ENCODE measurements at places on chromosomes 4 and X.

DNA sequence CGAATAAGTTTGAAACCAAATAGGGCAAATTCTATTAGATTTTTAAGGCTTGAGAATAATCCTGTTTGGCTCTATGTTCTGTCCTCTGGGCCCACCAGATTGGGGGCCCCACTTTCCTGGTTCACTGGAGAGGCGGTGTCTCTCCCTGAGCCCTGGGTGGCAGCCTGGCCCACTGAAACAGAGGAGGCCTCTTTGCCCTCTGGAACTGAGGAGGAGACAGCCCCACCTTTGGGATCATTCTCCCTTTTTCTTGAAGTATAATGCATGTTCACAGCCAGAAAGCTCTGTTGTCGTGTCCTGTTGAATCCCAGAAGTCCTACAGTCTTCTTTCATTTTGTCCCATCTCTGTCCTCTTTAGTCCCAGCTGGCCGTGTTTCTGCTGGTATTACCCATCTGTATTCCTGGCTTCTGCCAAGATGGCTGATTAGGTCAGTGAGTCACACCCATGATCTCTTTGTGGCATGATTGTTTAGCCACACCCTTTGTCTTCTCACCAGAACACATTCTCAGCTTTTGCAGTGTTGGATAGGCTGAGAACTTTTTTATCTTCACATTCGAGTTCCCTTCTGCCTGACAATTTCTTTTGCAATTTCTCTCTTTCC lies 8.1 kb upstream of the TBC1D25 start:
- no peak for DNase-seq

DNA sequence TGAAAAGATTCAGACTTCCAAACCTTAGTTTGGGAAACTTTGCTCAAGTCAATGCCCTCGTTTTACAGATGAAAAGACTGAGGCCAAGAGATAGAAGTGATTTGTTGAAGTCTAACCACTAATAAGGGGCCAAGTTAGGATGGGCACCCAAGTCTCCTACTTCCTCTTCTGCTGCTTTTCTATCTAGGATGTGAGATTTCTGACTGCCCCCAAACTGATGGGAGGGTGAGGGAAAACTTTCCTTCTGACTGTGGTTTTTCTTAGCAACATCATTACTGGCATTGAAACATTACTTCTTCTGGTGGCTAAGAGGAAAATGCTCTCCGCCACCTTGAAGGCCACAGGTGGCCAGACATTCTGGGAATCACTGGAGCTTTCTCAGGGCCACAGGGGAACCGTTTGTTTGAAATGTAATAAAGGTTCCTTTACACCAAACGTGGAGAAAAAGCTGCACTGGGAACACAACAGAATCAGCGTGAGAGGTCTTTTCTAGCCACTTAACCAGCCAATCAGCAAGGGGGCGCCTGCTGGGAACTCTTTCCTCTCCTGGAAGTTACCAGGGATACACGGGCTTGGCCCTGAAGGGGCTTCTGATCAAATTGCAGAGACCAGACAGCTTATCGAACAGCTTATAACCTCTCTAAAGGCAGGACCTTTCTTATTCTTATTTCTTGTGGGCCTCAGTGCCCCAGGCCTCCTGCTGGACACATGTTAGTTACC lies 115.9 kb upstream of the TEX13D start:
- no peak for DNase-seq

DNA sequence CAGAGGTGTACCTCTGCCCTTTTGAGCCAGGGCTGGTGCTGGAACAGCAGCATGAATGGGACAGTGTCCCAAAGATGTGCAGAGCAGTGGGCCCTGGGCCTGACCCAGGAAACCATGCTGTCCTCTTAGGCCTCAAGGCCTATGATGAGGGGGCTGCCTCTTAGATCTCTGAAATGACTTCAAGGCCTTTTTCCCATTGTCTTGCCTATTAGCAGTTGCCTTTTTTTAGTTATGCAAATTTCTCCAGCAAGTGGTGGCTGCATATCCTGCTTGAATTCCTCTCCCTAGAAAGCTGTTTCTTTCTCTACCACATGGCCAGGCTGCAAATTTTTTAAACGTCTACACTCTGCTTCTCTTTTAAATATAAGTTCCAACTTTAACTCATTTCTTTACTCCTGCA lies 160.3 kb downstream of the CFAP299 start:
- no peak for DNase-seq

- DNase-seq = no peak
These were observed 57.0 kb downstream of the CEP44 start for GRCh38 chr4:174340714-174341113.

DNA sequence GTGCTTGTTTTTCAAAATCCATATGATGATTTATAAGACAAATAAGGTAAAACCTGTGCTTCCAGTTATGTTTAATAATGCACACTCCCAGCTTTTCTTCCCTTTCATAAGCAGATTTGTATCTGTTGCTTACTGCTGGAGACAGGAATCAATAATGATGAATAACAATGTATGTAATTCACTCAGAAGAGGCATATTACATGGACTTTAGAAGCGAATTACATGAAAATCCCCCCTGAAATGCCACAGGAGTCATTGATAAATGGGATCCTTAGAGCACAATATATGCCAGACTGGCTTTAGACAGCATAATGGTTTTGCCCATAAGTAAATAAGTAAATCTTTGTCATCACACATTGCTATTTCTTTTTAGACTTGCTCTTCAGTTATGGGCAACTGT lies 892.3 kb downstream of the CCSER1 start:
- DNase-seq = no peak

- no peak for DNase-seq
These were observed 275.7 kb upstream of the RASGEF1B start for GRCh38 chr4:81747242-81747930.

GRCh38 chr4:86848732-86849619 lies at the start of gene SLC10A6:
TSS of gene SLC10A6 (minus strand) at chr4:86849384. CDS start at chr4:86849115, 269 bp downstream.
- DNase-seq = no peak

GRCh38 chrX:113260474-113260873 lies 419.8 kb upstream of the AMOT start:
- DNase-seq = no peak

DNA sequence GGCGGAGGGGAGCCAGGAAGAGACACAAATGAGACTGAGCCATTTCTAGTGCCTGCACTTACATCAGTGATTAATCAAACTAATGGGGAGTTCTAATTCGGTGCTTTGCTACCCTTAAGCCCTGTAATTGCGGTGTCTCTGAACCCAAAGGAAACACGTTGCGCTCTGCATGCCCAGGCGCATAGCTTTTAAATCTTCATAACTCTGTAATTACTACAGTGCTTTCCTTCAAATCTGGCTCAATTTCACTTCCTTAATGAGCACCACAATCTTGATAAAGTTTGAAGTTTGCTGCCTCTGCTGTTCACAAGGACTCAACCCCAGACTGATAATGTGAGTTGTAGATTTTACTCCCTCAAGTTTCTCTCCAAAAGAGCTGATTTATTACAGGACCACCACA lies 5.7 kb upstream of the NHS start:
- DNase-seq = no peak

DNA sequence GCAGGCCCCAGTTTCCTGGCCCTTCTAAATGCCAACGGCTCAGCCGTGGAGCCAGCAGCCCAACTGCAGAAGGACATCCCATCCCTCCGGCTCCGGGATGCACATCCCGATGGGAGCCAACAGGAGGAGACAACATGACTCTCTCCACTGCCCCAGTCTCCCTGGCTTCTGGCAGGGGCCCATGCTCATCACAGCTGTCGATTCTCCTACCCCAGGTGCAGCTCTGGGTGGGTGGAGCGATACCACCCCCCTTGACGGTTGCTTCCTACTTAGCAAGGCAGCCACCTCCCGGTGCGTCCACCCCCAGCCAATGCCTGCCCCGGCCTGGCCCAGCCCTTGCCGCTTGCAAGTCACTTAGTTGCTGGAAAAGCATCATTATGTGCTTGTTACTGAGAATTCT lies 19.5 kb downstream of the ZNF275 start:
- DNase-seq = no peak

DNA sequence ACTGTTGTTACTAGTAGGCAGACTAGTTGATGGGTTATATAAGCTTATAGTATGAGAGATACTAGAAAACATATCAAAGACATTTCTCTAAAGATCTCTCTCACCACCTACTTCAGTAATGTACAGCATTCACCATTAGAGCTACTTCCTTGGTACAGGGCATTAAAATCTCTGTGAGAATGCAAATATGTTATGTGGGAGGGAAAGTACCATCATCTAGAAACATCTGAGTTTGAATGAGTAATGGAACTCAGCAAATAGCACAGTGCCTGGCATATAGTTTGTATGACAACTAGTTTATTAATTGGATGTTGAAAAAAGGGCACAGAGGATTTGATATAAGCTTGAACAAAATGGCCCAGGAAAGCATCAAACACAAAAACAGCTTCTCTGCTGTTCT lies 211.1 kb downstream of the GLUD2 start:
- no peak for DNase-seq

DNA sequence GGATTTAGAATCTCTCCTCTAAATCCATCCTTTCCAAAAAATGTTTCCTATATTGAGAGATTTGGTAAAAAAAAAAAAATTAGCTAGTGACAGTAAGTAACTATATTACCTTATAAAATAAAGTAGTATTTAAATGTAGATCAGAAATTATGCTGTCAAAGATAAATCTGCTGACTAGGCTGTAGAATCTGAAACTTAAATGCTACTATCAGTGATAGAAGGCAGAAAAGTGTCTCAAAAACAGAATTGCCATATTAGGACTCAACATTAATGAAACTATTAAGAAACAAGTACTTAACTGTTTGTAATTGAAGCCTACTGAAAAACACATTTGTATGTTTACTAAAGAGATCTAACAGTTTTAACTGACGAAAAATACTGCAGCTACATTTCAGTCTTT lies 8.3 kb downstream of the TAF9B start:
- DNase-seq = no peak

GRCh38 chrX:136687457-136687856 lies 39.5 kb downstream of the CD40LG start:
- no peak for DNase-seq

DNA sequence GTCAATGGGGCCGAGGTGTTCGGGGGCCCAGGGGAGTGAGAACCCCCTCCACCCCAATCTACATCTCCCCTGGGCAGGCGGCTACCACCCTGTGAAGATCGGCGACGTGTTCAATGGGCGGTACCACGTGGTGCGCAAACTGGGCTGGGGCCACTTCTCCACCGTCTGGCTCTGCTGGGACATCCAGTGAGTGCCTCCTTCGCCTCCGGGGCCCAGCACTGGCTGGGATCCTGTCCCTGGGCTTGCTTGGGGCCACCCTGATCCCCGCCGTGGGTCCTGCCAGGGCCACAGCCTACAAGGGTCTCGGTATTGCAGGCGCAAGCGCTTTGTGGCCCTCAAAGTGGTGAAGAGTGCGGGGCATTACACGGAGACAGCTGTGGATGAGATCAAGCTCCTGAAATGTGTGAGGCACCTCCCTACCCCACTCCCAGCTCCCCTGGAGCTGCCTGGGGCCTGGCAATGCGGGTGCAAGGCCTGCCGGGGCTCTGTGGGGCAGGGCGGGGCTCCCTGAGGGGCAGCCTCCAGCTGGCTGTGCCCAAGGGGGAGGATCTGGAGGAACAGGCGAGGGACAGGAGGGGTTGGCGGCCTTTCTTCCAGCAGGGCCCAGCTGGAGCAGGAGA lies 697 bp downstream of the SRPK3 start:
- DNase-seq = no peak

GRCh38 chr4:55312489-55313101 lies 33.4 kb upstream of the SRD5A3 start:
- DNase-seq = peak; percentile 24

- no peak for DNase-seq
These were observed 56.1 kb downstream of the FAM13A start for GRCh38 chr4:89000844-89001360.
